GM04503 (cell line): ENCODE measurements at places on chromosomes 12 and 14.

DNA sequence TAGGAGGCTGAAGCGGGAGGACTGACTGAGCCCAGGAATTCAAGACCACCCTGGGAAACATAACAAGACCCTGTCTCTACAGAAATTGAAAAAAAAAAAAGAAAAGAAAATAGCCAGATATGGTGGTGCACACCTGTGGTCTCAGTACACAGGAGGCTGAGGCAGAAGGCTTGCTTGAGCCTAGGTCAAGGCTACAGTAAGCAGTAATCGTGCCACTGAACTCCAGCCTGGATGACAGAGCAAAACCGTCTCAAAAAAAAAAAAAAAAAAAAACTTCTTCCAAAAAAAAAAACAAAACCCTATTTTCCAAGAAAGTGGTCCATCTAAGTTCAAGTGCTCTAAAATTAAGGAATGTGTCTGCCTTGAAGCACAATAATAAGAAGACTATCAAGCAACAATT lies 19.8 kb downstream of the SNX6 start:
- no peak for DNase-seq

DNA sequence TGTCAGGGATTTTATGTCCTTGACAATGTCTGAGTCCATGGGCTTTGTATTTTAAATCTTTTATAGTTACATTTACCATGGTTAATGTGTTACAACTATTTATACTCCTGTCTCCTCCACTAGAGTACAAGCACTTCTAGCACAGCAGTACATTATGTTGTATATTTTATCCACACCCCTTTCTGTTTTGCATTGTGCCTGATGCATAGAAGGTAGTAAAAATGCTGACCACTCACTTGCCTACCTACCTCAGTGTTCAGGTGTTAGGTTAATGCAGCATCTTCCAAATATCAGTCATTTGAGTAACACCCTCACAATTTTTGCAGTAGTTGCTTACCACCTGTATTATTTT lies 31.1 kb upstream of the SLC38A2 start:
- DNase-seq: no peak

- no peak for DNase-seq
Measured at GRCh38 chr12:41367726-41368405, 179.7 kb downstream of the PDZRN4 start.

GRCh38 chr12:99444859-99445316 lies 202.7 kb upstream of the GARIN6 start:
- DNase-seq: no peak
